Progenitor cell of endocrine pancreas (in vitro differentiated cells): ENCODE measurements at places on chromosomes 12 and 14. TPM values are rescaled to one million over a fixed set of nuclear protein-coding genes. Genes with fewer than 3 reads are reported as not detected.

The IL26 gene
- not detected in 2 replicates for total RNA-seq

The KRT74 gene
- not detected in 2 replicates for total RNA-seq

The INSM2 gene
- total RNA-seq = 0.10 TPM in 1 of 2 replicates, not detected in the other

The ASB2 gene
- not detected in 2 replicates for total RNA-seq

The DHRS2 gene
- 0.77 and 0.89 TPM in 2 replicates for total RNA-seq

The ACOT6 gene
- total RNA-seq = not detected in 2 replicates

The RND1 gene
- total RNA-seq = 12.4 and 12.5 TPM in 2 replicates

The FSCB gene
- not detected in 2 replicates for total RNA-seq

The ERP29 gene
- total RNA-seq = 138 and 144 TPM in 2 replicates

The MAP3K12 gene
- 11.9 and 17.0 TPM in 2 replicates for total RNA-seq

The RFLNA gene
- 19.0 and 20.8 TPM in 2 replicates for total RNA-seq

The KRT5 gene
- total RNA-seq = not detected in 2 replicates

The PTHLH gene
- total RNA-seq = 0.93 and 1.3 TPM in 2 replicates

DNA sequence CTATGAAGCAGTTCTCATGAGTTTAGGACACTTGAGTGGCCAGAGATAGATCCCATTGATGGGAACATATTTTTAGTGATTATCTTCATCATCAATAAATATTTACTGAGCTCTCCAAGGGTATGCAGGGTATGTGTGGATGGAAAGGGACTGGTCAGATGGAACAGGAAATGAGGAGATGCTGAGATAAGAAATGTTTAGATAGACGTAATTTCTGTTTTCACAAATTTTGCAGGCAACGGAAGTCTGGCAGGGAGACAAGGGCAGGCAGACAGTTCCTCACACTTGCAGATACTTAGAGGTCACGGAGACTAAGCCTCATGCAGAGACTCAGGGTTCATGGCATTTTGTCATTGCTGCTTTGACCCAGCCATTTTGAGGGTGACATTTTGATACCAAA, 24.3 kb downstream of the BCL2L14 start:
- H3K36me3 ChIP-seq = peaks cover 30% of the 10 kb centered on the region
- no peaks in the 10 kb centered on the region for H3K27me3 ChIP-seq
- peaks cover 7% of the 10 kb centered on the region for H3K4me1 ChIP-seq
- no peak overlapping the region for H3K27ac ChIP-seq

- no peak for DNase-seq
- H3K4me1 ChIP-seq = peaks cover 3% of the 10 kb centered on the region
- no peak overlapping the region for H3K4me3 ChIP-seq
Observed at GRCh38 chr12:47351526-47351925, 271.8 kb upstream of the AMIGO2 start.

- H3K27me3 ChIP-seq = peaks cover 19% of the 10 kb centered on the region
- H3K4me1 ChIP-seq = peaks cover 8% of the 10 kb centered on the region
- no peaks in the 10 kb centered on the region for H3K36me3 ChIP-seq
Observed at GRCh38 chr12:124774462-124775167, 89.0 kb downstream of the SCARB1 start.

DNA sequence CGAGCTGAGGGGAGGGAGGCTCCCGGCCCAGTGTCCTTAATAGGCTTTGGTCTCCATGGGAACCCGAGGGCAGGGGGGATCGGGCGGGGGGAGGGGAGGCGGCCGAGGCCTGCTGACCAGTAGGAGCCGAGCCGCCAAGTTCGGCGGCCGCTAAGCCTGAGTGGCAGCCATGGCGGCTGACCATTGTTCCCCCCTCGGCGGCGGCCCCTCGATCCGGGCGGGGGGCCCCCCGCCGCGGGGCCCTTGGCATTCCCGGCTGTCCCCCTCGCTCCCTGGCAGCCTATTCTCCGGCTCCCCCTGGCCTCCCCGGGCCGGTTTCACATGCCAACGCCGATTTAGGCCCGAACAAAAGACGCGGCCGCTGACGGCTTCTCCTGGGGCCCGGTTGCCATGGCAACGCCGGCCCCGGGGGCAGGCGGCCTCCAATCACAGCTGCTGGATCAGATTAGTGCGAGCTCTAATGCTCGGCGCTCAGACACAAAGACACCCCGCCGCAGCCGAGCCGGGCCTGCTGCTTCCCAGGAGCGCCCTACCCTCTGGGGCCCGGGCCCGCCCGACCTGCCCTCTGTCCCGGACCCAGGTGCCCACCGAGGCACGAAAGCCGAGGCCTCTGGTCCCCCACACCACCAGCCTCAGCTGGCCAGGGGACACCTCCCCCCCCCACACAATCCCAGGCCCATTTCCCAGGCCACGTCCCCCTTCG, 7.3 kb downstream of the MSI1 start:
- peak overlapping the region; percentile 70 for H3K4me3 ChIP-seq
- peaks cover 54% of the 10 kb centered on the region for H3K4me1 ChIP-seq
- peaks cover 36% of the 10 kb centered on the region for H3K36me3 ChIP-seq

GRCh38 chr12:115000038-115000437, 316.1 kb upstream of the TBX3 start:
- H3K4me1 ChIP-seq = peaks cover 8% of the 10 kb centered on the region
- no peak for DNase-seq
- no peak overlapping the region for H3K27ac ChIP-seq
- no peak overlapping the region for H3K4me3 ChIP-seq

GRCh38 chr14:99681101-99681831, 2.8 kb upstream of the CYP46A1 start:
- H3K36me3 ChIP-seq = no peaks in the 10 kb centered on the region
- H3K4me3 ChIP-seq = peak overlapping the region; percentile 9
- peaks cover 1% of the 10 kb centered on the region for H3K4me1 ChIP-seq
- DNase-seq = no peak
- peaks cover 25% of the 10 kb centered on the region for H3K27me3 ChIP-seq

DNA sequence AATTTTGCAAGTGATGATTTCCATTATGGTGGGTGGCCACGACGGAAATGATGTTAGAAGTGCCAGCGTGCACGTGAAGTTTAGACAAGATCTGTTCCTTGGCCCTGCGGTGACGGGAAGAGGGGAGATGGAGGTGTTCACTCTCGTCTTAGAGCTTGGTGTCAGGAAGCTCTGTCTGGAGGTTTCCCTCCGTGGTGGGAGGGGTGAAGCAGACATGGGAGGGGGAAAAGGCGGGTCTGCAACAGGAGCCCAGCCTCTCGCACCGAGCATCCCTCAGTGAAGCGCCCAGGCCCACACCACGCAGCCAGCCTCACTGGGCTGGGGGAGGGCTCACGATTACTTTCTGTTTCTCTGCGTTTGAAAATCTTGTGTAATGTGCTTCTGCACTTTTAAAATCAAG, 26.3 kb downstream of the EML1 start:
- peaks cover 9% of the 10 kb centered on the region for H3K4me1 ChIP-seq
- peaks cover 31% of the 10 kb centered on the region for H3K27me3 ChIP-seq
- no peaks in the 10 kb centered on the region for H3K36me3 ChIP-seq
- no peak overlapping the region for H3K4me3 ChIP-seq
- no peak overlapping the region for H3K27ac ChIP-seq
- no peak for DNase-seq

- no peaks in the 10 kb centered on the region for H3K27me3 ChIP-seq
- H3K4me3 ChIP-seq = no peak overlapping the region
- no peak for DNase-seq
- no peaks in the 10 kb centered on the region for H3K36me3 ChIP-seq
Observed at GRCh38 chr14:23727566-23728335, 91.6 kb downstream of the DHRS2 start.

DNA sequence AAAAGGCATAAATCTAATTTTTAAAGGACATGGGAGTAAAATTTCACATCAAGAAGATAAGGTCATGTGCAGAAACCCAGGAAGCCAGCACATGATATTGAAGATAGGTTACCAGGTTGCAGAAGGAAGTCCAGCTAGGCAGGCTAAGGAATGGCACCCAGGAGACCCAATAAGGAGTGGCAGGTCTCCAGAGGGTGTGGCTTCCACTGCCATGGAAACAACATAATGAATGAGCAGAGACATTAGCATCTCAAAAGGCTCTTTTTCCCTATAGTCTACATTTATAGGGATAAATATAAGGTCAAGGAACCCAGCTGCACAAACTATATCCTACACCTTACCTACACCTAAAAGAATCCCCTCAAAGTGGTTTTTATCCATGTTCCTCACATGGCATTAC, 275.9 kb downstream of the RPS29 start:
- peaks cover 5% of the 10 kb centered on the region for H3K4me1 ChIP-seq
- H3K27ac ChIP-seq = no peak overlapping the region
- H3K4me3 ChIP-seq = no peak overlapping the region
- no peak for DNase-seq
- no peaks in the 10 kb centered on the region for H3K36me3 ChIP-seq

- no peaks in the 10 kb centered on the region for H3K4me1 ChIP-seq
- H3K36me3 ChIP-seq = peaks cover 4% of the 10 kb centered on the region
- no peak overlapping the region for H3K27ac ChIP-seq
- DNase-seq = no peak
- H3K27me3 ChIP-seq = no peaks in the 10 kb centered on the region
Observed at GRCh38 chr12:29662734-29663323, 120.9 kb downstream of the TMTC1 start.

DNA sequence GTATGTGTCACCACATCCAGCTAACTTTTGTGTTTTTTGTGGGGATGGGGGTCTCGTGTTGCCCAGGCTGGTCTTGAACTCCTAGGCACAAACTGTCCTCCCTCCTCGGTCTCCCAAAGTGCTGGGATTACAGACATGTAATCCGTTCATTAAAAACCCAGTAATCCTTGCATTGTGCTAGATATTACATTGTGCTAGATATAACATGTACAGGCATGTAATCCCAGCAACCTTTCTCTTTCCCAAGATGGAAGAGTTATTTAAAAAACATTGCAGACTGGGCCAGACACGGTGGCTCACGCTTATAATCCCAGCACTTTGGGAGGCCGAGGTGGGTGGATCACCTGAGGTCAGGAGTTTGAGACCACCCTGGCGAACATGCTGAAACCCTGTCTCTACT, 19.7 kb downstream of the ELK3 start:
- H3K4me1 ChIP-seq = no peaks in the 10 kb centered on the region
- peaks cover 4% of the 10 kb centered on the region for H3K27me3 ChIP-seq
- no peak overlapping the region for H3K27ac ChIP-seq
- H3K36me3 ChIP-seq = no peaks in the 10 kb centered on the region

GRCh38 chr12:103807561-103808238, 33.3 kb downstream of the NT5DC3 start:
- H3K4me1 ChIP-seq = peaks cover 11% of the 10 kb centered on the region
- no peak overlapping the region for H3K27ac ChIP-seq
- H3K36me3 ChIP-seq = peaks cover 14% of the 10 kb centered on the region
- DNase-seq = no peak
- H3K27me3 ChIP-seq = no peaks in the 10 kb centered on the region
- H3K4me3 ChIP-seq = no peak overlapping the region

- no peaks in the 10 kb centered on the region for H3K27me3 ChIP-seq
- H3K4me1 ChIP-seq = peaks cover 37% of the 10 kb centered on the region
- no peaks in the 10 kb centered on the region for H3K36me3 ChIP-seq
- no peak for DNase-seq
Observed at GRCh38 chr14:95255013-95255412, 64.7 kb downstream of the CLMN start.

- H3K4me1 ChIP-seq = no peaks in the 10 kb centered on the region
- H3K36me3 ChIP-seq = no peaks in the 10 kb centered on the region
- no peak for DNase-seq
Observed at GRCh38 chr14:92549859-92550230, 36.3 kb downstream of the RIN3 start.

- H3K27me3 ChIP-seq = no peaks in the 10 kb centered on the region
- peaks cover 2% of the 10 kb centered on the region for H3K36me3 ChIP-seq
- DNase-seq = no peak
Observed at GRCh38 chr12:538731-539539, 79.2 kb downstream of the B4GALNT3 start.

GRCh38 chr14:63487724-63488123, 55.5 kb downstream of the PPP2R5E start:
- DNase-seq = no peak
- H3K27ac ChIP-seq = no peak overlapping the region
- H3K27me3 ChIP-seq = no peaks in the 10 kb centered on the region
- H3K4me1 ChIP-seq = peaks cover 11% of the 10 kb centered on the region
- H3K4me3 ChIP-seq = no peak overlapping the region
- H3K36me3 ChIP-seq = peaks cover 3% of the 10 kb centered on the region

- H3K36me3 ChIP-seq = peaks cover 1% of the 10 kb centered on the region
- no peak for DNase-seq
- H3K4me3 ChIP-seq = no peak overlapping the region
- no peaks in the 10 kb centered on the region for H3K4me1 ChIP-seq
- H3K27me3 ChIP-seq = no peaks in the 10 kb centered on the region
Observed at GRCh38 chr12:116855744-116856470, 25.3 kb downstream of the HRK start.

DNA sequence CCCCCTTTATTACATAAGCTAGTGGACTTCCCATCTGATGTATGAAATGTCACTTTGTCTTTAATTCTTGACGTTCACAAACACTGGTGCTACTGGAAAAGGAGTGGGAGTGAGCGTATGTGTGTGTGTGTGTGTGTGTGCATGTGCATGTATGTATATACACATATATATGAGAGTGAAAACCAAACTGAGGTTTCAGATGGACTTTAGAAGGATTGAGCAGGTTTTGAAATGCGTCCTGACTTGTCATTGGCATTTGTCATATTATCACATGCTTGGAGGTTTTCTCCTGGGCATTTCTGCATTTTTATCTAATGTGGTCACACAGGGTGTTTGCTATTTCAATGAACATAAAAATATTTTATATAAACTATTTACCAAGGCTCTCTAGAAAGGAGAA, 1085.9 kb downstream of the BCL11B start:
- no peak overlapping the region for H3K4me3 ChIP-seq
- no peaks in the 10 kb centered on the region for H3K36me3 ChIP-seq
- no peaks in the 10 kb centered on the region for H3K4me1 ChIP-seq
- DNase-seq = no peak
- peaks cover 12% of the 10 kb centered on the region for H3K27me3 ChIP-seq

GRCh38 chr12:1439687-1440086, 154.7 kb downstream of the FBXL14 start:
- DNase-seq = no peak
- no peak overlapping the region for H3K27ac ChIP-seq

- H3K36me3 ChIP-seq = no peaks in the 10 kb centered on the region
- peaks cover 8% of the 10 kb centered on the region for H3K4me1 ChIP-seq
- H3K27ac ChIP-seq = no peak overlapping the region
- H3K27me3 ChIP-seq = no peaks in the 10 kb centered on the region
- no peak overlapping the region for H3K4me3 ChIP-seq
- DNase-seq = no peak
Observed at GRCh38 chr12:91574391-91574790, 391.8 kb upstream of the DCN start.

DNA sequence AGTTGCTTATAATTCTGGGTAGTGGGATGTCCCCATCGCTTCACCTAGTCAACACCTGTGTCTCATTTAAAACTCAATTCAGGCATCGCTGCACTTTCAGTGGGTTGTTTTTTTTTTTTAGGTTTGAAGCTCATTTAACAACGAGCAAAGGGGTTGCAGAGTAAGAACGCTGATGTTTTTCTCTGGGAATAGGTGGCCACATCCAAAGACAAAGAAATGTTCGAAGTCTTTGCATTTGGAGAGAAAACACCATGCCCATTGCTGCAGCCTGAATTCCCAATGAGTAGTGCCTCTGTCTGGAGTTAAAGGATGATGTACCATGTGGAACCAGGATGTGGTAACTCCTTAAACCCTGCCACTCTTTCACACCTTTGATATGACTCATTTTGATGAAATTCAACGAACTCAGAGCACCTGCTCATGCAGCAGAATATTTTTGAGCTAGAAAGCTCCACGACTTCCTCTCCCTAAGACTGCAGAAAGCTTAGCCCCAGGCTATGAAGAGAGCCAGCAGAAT, 35.1 kb upstream of the BATF start:
- peaks cover 7% of the 10 kb centered on the region for H3K27me3 ChIP-seq
- H3K4me1 ChIP-seq = peaks cover 6% of the 10 kb centered on the region
- H3K27ac ChIP-seq = no peak overlapping the region
- H3K4me3 ChIP-seq = no peak overlapping the region
- no peak for DNase-seq
